T47D (cell line): ENCODE measurements at places on chromosomes 6 and 20.

DNA sequence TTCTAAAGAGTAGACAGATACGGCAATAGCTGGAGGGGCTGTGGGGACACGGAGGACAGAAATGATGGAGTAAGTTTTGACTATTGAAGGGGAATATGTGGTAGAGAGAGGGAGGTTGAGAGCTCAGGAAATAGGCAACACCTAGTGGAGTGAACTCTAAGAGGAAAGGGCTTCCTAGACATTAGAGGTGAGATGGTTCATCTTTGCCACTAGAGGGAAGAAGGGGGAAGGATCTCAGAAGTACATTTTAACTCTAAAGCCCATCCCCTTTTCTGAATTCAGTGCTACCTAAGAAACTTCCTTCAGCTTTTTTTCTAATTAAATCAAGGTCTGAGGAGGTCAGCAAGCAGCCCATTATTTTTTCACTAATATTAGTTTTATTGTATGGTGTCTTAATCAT is 689.4 kb upstream of the MAP3K7 start:
- peak; percentile 48 for DNase-seq

DNA sequence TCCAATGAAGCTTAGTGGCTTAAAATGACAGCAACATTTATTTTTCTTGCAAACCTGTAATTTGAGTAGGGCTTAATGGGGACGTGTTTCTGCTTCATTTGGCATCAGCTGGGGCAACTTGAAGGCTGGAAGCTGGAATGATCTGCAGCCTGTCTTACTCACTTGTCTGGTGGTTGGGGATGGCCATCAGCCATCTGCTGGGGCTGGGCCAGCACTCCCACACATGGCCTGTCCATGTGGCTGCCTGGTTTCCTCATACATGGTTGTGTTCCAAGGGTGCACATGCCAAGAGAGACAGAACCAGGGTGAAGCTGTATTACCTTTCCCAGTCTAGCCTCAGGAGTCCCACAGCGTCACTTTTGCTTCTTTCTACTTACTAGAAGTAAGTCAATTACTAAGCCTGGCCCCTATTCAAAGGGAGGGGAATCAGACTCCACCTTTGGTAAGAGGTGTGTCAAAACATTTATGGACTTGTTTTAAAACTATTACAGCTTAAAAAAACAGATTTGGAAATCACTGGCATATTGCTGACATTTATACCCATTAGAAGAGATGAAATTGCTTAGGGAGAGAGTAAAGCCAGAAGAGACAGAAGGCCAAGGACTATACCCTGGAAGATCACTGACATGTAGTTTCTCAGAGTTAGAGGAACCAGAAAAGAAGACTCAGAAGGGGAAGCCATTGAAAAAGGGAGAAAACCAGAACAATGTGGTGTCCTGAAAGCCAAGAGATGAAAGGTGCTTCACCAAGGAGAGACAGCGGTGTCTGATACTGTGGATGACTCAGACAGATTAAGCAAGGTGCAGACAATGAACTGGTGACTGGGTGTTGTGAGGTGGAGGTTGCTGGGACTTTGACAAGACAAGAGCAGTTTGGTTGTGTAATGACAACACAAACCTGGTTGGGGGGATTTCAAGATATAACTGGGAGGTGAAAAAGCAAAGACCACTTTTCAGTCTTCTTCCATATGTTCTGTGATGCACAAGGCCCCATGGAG is 345.2 kb downstream of the GJA1 start:
- DNase-seq: no peak

- no peak for DNase-seq
Measured at GRCh38 chr20:51955756-51956155, 153.4 kb upstream of the SALL4 start.

DNA sequence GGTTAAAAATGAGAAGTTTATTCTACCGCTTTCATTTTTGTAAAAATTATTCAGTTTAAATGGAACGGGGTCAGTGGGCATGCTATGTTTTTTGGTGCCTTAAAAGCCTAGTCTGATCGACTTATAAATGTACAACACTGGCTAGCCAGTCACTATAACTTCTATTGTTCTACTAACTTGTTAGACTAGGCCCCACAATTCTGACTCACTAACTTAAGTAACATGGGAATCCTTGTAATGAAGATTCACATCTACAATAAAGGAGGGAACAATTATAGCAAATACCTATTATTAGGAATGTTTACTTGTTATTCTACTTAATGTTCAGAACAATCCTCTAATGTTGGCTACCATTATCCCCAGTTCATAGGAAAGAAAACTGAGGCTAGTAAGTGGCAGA is 28.5 kb downstream of the REPS1 start:
- DNase-seq: no peak

DNA sequence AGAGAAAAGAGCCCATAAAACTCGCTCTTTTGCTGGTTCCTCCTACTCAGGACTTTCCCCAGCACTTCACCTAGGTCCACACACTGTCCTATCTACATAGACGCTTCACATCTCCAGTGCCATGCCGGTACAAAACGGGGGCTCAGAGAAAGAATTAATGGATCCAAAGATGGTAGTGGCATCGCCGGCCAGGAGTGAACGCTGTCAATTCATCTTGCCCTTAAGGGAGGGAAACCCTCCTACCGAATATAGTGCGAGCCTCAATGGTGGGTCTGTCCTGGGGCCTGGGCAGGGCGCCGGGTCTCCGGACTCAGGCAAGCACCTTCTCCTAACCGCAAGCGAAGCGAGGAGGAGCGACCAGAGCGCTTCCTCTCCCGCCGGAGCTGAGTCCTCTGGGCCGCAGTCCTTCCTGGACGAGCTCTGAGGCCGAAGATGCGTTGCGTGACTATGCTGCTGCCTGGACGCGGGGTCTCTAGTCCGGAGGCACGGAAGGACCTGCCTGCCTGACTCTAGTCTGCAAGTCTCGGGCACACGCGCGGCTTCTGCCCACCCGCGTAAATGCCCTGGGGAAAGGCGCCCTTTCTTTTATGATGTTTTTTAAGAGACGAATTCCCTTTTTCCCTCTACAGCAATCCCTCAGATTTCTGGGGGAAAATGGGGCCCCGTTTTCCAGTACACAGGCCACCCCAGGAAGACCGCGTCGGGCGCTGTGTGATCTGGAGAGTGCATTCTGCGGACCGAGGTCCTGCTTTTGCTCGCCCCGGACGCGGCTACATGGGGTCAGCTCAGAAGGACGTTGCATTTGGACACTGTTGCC is 100.1 kb upstream of the PRDM1 start:
- no peak for DNase-seq

DNA sequence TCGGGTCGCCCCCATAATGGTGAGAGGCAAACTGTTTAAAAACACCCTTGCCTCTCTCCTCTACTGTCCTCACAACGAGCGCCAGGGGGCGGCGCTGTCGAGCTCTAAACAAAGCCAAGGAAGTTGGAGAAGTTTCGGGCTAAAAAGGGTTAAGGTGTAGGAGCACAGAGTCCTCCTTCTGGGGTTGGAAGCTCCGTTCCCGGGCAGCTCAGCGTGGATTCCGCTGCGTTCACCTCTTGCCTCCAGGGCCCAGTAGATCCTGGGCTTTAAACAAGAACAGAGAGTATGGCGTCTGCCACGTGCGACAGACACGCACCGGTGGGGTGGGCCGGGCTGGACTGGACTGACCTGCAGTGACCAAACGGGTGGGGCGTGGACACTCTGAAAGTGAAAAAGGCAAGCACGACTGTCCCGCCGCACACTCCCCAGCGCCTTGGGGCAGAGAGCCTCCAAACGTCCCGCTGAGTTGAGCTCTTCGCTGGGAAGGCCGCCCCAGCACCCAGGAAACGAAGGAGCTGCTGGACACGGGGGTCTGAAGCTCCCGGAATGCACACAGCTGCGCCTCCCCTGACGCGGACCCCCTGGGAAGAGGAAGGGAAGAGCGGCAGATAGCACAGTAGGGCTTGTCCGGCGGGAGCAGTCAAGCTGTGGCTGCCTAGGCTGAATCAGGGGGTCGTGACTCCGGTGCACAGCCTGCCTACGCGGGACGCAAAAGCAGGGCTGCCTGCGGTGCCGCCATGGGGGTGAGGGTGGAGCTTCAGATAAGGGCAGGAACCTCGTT is 1.6 kb upstream of the THBD start:
- peak; percentile 51 for DNase-seq

GRCh38 chr20:18904624-18905023 is 91.0 kb downstream of the SCP2D1 start:
- DNase-seq: peak; percentile 62

DNA sequence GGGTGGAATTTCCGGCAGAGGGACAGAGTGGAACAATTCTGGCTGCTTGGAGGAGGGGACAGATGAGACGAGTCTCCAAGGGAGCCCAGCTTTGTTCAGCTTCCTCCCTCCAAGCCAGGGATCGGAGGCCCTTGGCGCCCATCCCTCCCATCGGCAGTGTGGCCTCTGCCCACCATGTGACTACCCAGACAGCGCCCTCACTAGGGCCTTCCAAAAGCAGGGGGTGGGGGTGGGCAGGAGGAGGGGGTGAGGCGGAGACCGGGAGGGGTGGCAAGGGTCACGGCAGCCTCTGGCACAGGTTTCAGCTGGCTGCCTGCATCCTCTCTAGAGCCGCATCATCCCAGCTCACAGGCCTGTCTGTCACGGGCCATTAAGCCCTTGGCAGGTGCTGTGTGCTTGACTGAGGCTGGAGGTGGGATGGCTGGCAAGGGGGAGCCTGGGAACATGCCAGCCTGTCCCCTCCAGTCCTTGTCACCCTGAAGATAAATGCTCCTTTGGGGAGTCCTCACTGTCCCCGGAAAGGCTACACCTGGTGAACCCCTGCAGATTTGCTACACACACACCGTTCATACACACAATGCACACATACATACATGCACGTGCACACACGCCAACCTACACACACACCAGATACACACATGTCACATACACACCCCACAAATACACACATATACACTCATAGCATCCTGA is 6.2 kb upstream of the FGD2 start:
- DNase-seq: no peak

DNA sequence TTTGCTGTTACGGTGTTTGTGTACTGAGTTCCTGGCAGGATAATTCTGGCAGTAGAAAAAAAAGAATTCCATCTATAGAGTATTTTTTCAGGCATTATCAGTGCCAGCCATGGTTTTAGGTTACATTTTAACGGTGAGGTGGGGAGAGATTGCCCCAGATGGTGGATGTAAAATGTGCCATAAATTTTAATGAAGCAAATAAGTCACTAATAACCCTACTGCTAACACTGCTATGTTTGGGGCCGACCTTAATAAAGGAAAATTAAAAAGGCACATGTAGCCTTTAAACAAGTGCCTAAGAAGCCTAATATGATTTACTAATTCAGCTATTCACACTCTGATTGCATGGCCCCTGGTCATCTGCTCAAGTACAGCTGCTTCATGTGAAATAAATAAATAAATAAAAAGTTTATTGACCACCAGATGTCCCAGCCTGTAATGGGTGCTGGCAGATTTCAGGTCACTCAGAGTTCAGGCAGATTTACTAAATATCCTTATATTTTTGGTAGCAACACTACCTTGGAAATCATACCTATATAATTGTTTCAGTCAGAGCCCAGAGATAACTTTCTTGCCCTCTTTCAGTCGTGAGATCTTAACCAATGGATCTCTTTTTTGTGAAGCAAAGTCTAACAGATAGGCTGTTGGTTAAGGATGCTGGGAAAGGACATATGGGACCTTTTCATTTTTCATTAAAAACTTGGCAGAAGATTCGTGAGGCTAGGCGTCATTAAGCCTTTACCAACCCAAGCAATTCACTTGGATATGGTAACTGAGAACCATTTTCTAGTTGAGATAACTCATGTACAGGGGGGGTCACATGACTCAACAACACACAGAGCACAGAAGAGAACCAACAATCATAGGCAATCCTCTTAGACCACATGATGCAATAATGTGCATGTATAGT is 495.0 kb upstream of the NRSN1 start:
- DNase-seq: no peak

DNA sequence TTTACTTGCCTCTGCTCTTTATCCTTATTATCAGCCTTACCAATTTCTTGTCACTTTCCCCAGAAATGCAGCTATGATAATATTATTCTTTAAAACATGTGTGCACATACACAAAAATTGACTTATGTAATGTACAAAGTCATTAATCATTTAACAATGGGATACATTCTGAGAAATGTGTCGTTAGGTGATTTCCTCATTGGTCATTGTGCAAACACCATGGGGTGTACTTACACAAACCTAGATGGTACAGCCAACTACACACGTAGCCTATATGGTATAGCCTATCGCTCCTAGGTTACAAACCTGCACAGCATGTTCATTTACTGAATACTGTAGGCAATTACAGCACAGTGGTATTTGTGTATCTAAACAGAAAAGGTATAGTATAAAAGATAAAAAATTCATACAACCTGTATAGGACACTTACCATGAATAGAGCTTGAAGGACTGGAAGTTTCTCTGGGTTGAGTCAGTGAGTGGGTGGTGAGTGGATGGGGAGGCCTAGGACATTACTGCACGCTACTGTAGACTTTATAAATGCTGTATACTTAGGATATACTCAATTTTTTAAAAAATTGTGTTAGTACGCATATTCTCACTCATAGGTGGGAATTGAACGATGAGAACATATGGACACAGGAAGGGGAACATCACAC is 56.9 kb downstream of the HIVEP1 start:
- DNase-seq: peak; percentile 21

DNA sequence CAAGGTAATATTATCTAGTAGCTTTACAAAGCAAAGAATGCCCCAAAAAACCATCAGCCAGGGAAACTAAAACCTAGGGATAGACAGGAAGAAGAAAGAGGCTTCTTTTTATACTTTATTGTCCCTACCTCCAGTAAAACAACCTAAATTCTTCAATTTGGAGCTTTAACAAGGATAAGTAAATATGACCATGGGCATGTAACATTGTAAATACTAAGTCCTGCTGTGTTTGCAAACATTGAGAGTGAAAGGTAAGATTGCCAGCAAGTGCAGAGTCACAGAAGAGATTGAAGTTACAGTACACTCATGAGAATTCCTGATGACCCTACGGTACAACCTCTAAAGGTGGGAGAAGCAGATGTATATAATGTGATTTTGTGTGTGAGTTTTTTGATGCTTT is 117.2 kb downstream of the FOXO3 start:
- DNase-seq: no peak

GRCh38 chr20:62010551-62011402 is 54.9 kb downstream of the TAF4 start:
- DNase-seq: peak; percentile 70

GRCh38 chr20:64115171-64115911 is 8.0 kb upstream of the NPBWR2 start:
- DNase-seq: no peak
